ENCODE measurements at places on chromosomes 12 and 14. TPM values are rescaled to one million over a fixed set of nuclear protein-coding genes. Genes with fewer than 3 reads are reported as not detected.

DNA sequence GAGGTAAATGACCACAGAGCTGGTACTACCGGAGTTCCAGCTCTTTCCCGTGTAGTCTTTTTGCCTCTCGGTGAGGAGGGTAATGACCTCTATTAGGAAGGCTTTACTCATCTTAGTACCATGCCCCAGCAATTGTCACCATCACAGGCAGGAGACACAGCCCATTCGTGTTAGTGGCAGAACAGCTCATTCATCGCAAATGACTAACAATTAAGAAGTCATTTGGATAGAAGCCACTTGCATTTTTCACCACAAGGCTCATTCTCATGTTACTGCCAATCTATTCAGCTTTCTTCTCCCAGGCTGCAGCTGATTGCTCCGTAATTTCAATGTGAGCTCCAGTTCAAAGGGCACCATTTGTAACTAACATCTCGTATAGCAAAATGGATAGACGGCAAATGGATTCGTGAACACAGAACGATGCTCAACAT, 718.8 kb upstream of the TMEM132C start:
- DNase-seq, result no peak

GRCh38 chr14:55133416-55133815, 4.4 kb downstream of the LGALS3 start:
- DNase-seq, result no peak

DNA sequence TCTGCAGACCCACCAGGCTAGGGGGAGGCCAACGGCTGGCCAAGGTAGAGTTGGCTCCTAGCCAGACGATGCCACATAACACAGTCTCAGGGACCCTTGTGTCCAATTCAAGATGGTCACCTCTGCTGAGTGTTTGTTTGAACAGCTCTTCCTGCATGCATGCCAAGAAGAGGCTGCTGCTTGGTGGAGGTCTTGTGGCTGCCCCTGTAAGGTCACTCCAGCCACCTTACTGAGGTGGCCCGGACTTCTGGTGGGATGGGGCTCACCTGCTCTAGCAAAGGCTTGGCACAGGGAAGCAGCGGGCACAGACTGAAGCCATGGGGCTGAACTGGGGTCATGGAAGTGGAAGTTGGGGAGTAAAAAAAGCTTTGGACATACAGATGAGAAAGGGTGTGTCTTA, 210.3 kb downstream of the GLT1D1 start:
- no peak for DNase-seq

DNA sequence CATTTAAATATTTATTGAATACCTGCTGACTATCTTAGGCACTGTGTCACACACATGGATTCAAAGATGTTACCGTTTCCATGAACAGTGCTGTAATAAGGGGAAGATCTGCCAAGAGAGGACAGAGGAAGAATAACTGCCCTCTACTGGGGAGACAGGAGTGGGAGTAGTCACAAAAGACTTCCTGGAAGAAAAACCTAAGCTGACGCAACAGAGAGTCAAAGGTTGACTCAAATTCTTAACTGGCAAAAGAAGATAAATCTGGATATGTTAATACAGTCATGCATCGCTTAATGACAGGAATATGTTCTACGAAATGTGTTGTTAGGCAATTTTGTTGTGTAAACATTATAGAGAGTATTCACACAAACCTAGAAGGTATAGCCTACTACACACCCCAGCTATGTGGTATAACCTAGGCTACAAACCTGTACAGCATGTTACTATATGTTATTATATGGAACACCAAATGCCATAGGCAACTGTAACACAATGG, 51.5 kb downstream of the DCAF5 start:
- DNase-seq, result peak; percentile 38

- no peak for DNase-seq
Observed at GRCh38 chr14:80419769-80420168, 208.5 kb upstream of the DIO2 start.

HELB gene
- total RNA-seq, result 3.6 TPM

- DNase-seq, result no peak
Observed at GRCh38 chr14:31154956-31155355, 52.6 kb downstream of the HECTD1 start.

DNA sequence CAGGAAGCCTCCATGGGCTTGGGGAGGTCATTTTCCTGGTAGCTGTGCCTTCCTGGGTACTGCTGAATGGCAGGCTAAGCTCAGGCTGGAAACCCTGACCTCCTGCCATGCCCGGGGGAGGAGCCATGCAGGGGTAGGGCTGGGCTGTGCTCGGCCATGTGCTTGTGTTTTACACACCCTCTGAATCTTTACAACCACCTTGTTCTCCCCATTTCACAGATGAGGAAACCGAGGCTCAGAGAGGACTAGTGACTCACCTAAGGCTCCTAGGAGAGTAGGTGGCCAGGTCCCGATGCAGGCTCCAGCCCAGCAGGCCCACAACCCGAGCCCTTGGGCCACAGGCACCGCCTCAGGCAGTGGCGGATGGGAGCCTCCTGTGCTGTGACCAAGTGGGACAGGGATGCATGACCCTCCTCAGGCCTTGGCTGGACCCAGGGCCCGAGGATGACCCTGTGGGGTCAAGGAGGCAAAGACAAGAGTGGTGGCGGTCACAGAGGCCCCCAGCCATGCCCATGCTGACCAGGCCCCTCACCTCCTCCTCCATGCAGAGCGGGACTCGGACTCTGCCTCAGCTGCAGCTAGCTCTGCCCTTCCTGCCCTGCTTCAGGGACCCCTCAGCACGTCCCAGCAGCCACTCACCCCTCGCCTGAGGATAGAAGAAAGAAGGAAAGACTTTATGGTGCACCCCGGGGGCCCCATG, 136.1 kb downstream of the CALM1 start:
- DNase-seq, result no peak

DNA sequence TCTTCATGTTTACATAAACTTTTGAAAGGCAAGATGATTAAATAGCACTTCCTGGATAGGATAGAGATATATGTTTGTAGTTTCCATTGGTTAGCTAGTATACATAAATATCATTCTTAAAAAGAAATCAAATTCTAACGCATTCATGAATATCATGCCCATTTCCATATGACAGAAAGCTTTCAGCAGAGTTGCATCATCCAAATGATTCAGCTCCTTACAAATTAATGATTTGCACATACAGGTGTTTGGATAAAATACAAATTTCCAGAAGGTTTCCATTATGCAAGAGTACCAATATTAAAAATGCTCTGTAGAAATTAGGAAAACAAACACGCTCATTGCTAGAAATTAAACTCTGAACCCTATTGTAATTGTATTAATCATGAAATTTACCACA, 264.4 kb downstream of the FOXG1 start:
- DNase-seq, result no peak

SLCO1A2 gene
- total RNA-seq, result not detected

SAMD15 gene
- total RNA-seq, result 3.5 TPM

DNA sequence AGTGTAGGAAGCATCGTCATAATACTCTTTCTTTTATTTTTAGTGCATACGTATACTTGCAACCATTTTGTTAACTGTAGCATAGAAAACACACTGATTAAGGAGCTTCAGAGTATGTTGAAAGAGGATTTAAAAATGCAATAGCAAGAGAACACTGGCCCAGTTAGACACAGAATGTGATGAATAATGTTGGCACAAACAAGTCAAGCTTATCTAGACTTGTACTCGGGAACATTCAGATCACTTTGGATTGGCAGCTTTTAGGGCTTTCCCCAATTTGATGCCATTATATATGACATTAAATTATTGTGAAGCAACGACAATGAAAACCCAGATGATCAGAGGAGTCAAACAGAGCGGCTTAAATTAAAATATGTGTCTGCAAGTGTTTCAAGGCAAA, 468.1 kb downstream of the PRKD1 start:
- DNase-seq, result no peak

AICDA gene
- 2.2 TPM for total RNA-seq

DNA sequence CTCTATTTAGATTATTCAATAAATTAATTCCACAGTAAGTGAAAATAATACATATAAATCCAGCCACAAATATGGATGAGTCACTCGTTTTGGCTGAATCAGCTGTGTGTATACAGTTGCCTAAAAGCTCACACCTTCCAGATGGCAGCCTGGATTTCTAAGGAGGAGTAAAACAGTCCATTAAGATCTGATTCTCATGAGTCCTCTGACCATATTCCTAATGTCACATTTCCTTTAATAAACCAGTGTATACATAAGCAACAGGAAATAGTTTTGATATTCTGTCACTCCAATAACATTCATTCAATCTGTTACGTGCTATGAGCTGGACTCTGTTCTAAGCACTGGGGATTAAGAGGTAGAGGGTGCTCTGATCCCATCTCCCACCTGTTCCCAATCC, 21.8 kb downstream of the MDM1 start:
- DNase-seq, result no peak

GRCh38 chr14:93976477-93977057, at the start of gene ASB2:
Gene ASB2 (minus strand): TSS chr14:93976570. CDS start chr14:93964539, 12,031 bp downstream.
- peak; percentile 40 for DNase-seq

GRCh38 chr12:31322801-31323207, 3.1 kb downstream of the SINHCAF start:
- DNase-seq, result no peak

DNA sequence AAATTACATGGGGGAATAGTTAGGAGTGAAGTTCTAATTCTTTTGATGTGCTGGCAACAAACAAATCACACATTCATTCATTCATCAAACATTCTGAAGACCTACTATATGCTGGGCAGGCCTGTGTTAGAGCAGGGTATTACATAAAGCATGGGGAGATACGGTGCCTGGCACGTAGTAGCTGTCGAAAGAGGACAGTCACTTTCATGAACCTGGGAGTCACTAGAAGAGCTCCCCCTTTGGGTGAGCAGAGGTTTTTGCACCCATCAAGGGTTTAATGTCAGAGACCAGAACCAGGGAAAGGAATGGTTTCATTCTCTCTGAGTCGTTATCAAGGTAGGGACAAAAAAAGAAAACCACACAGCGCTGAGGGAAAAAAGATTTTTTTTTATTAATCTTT, 10.0 kb downstream of the LHX5 start:
- DNase-seq, result no peak

DNA sequence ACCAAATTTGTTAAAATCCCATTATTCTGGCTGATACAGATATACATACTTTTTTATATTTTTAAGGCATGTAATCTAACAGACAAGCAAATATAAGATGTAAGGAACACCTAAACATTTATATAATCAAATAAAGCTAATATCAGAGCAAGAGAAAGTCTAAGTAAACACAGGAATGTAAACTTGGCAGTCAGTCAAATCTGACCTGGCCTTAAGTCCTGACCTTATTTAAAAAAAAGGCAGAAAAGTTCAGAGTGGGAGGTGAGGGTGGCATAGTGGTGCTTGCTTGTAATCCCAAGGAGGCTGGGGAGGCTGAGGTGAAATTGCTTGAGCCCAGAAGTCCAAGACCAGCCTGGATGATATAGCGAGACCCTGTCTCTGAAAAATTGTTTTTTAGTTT, 152.6 kb downstream of the DERA start:
- no peak for DNase-seq

DNA sequence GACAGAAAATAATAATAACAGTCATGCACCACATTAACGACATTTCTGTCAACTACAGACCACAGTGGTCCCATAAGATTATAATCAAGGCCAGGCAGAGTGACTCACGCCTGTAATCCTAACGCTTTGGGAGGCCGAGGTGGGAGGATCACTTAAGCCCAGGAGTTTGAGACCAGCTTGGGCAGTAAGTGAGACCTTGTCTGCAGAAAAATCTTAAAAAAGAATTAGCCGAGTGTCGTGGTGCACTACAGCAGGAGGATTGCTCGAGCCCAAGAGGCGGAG, 8.6 kb downstream of the NAB2 start:
- DNase-seq, result no peak

DNA sequence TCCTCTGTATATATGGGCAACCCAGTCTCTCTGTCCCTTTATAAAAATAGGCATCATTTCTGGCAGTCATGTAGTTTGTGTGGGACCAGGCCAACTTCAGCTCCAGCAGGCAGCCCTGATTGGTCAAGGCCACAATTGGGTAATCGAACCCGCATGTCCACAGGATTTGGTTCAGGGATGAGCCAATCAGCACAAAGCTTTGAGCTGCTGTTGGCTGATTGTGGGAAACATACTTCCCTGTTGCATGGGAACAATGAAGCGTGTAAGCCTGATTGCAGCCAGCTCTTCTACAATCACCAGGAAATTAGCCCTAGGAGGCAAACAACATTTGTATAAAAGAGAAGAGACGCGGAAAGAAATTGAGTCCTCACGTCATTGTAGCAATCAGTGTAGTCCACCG, 328.6 kb downstream of the PCNX1 start:
- DNase-seq, result peak; percentile 53

DNA sequence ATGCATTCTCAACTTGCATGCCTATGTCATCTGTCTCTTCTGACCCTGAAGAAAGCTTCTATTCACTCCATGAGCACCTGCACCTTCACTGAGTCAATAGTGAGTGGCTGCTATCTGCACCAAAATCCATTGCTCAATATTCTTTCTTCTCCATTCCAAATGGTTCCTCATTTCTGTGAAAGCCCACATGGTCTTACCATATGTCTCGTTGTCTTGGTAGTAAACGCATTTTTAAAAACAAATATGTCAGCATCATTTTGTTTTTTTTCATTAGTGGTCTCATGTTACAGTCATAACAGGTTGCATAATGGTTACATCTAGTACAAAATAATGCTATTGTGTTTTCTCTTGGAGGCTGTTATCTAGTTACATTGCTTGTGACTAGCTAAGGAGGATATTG, 106.9 kb upstream of the CPM start:
- no peak for DNase-seq

HCFC2 gene
- 17.0 TPM for total RNA-seq

- DNase-seq, result no peak
Observed at GRCh38 chr14:63499701-63500250, 43.4 kb downstream of the PPP2R5E start.

PARPBP gene
- total RNA-seq, result 1.2 TPM

NXPH4 gene
- 0.83 TPM for total RNA-seq

DNA sequence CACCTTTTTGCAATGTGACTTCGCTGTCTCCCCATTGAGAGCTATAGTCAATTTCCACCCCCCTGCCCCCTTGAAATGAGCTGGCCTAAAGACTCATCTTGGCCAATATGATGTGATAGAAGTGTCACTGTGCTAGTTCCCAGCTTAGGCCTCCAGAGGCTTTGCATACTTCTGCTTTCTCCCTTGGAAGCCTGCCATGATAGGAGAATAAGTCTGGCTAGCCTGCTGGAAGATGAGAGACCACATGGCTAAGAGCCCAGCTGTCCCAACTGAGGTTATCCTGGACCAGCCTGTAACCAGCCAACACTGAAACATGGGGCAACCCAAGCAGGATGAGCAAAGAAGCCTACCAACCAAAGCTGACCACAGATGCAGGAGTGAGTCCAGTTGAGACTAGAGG, 196.9 kb downstream of the GRIN2B start:
- DNase-seq, result no peak

Data from mucosa of gallbladder (tissue), 1 donor.